CD4-positive, CD25-positive, alpha-beta regulatory T cell (primary cell): ENCODE measurements at places on chromosomes 16 and 17. TPM values are rescaled to one million over a fixed set of nuclear protein-coding genes. Genes with fewer than 3 reads are reported as not detected.
A peak's percentile ranks its signal among the peaks of the same experiment; 100 is the strongest.

The DNASE1L2 gene
- polyA plus RNA-seq, result not detected

The UNC45B gene
- 0.29 TPM for polyA plus RNA-seq

DNA sequence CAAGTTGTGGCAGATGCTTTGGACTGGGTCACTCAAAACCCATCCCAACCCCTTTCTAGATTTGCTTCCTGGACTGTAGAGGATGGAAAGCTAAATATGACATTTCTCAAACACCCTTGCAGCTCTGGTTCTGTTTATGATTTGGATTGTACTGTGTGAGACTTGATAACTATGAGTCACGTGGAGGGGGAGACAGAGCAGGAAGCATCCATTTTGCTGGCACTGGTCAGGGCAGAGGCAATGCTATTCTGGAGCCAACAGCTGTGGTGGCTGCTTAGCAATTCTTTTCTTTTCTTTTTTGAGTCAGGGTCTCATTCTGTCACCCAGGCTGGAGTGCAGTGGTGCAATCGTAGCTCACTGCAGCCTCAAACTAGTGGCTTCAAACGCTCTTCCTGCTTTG, 13.6 kb upstream of the TERF2 start:
- no peaks in the 10 kb centered on the region for H3K36me3 ChIP-seq
- H3K27ac ChIP-seq, result no peak overlapping the region
- peaks cover 7% of the 10 kb centered on the region for H3K4me1 ChIP-seq

DNA sequence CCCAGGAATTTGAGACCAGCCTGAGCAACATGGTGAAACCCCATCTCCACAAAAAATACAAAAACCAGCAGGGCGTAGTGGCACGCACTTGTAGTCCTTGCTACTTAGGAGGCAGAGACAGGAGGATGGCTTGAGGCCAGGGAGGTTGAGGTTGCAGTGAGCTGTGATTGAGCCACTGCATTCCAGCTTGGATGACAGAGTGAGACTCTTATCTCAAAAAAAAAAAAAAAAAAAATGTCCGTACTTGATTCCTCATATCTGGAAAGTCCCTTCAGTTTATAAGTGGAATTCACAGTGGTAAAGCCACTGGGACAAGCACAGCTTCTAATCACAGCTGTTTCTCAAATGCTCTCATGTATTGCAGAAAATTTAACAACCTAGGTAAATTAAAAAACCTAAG, 78.6 kb upstream of the CREBBP start:
- no peak overlapping the region for H3K27ac ChIP-seq
- no peaks in the 10 kb centered on the region for H3K27me3 ChIP-seq
- DNase-seq, result no peak
- peaks cover 13% of the 10 kb centered on the region for H3K4me1 ChIP-seq

DNA sequence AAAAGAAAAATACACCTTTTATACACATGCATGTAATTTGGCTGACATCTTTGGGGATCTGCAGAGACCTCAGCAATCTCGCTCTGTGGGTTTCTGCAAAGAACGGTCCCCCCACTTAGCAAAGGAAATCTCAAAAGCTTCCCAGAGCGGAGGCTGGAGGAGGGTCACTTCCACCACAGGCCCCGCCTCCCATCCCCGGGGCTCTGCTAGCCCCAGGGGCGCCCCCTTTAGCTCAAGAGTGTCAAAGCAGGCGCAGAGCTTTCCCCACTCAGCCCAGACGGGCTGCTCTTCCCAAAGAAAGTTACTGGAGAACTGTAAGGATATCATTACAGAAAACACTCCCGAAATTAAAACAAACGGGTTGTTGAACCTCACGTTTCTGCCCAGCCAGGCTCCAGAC, 11.4 kb downstream of the SLC13A5 start:
- no peak overlapping the region for H3K4me3 ChIP-seq
- DNase-seq, result no peak
- no peaks in the 10 kb centered on the region for H3K4me1 ChIP-seq
- H3K27ac ChIP-seq, result no peak overlapping the region
- no peaks in the 10 kb centered on the region for H3K36me3 ChIP-seq

DNA sequence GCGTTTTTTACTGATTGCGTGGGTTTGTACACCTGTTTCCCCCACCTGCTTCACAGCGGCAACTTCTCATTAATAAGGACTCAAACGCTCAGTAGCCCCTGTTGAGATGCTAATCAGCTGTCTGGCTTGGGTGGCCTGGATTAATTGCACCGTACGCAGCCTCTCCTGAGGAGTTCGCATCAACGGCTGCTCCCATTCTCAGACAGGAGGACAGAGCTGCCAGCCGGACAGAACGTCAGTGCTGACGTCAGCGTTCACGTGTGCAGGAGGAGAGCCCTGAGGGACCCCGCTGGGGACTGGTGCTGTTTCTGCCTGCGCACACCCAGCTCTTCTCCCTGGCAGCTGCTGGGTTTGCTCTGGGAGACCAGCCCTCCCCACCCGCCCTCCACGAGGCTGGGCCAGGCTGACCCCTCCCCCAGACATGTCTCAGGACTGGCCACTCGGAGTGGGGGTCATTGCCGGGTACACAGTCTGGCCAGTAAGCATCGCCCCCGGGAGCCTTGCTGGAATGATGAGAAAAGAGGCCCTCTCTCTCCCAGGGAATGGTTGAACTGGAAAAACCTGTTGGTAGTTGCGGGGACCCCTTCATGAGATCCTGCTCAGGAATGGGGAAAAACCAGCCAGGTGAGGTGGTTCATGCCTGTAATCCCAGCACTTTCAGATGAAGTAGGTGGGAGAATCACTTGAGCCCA, 5.7 kb upstream of the BANP start:
- peaks cover under 1% of the 10 kb centered on the region for H3K4me1 ChIP-seq
- DNase-seq, result no peak
- peak overlapping the region; percentile 13 for H3K4me3 ChIP-seq
- no peak overlapping the region for H3K27ac ChIP-seq

- H3K27me3 ChIP-seq, result no peaks in the 10 kb centered on the region
- peak; percentile 73 for DNase-seq
- H3K4me1 ChIP-seq, result no peaks in the 10 kb centered on the region
- peaks cover 45% of the 10 kb centered on the region for H3K36me3 ChIP-seq
- no peak overlapping the region for H3K27ac ChIP-seq
Measured at GRCh38 chr17:17890773-17891759, 54.3 kb upstream of the SREBF1 start.

- H3K27ac ChIP-seq, result no peak overlapping the region
- H3K4me3 ChIP-seq, result no peak overlapping the region
- H3K27me3 ChIP-seq, result no peaks in the 10 kb centered on the region
- peaks cover 22% of the 10 kb centered on the region for H3K36me3 ChIP-seq
Measured at GRCh38 chr17:4877089-4877488, 22.2 kb upstream of the C17orf107 start.

DNA sequence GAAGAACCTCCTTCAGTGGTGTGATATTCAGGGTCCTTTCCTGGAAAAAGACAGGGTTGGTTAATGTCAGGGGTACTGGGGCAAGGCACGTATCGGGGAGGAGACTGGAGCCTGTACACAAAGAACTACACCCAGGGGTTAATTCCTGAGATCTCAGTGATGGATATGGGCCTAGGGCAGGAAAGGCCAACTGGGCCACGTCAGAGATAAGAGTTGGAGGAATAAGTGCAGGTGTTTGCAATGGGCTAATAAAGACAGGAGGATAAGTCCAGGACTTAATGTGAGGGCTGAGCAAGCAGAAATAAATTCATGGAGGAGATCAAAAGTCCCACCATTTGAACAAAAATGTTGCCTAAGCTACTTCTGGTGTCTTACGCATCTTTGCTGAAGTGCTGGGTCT, 10.4 kb upstream of the HERPUD1 start:
- no peak for DNase-seq
- H3K36me3 ChIP-seq, result no peaks in the 10 kb centered on the region
- H3K4me1 ChIP-seq, result peaks cover 11% of the 10 kb centered on the region
- no peaks in the 10 kb centered on the region for H3K27me3 ChIP-seq

DNA sequence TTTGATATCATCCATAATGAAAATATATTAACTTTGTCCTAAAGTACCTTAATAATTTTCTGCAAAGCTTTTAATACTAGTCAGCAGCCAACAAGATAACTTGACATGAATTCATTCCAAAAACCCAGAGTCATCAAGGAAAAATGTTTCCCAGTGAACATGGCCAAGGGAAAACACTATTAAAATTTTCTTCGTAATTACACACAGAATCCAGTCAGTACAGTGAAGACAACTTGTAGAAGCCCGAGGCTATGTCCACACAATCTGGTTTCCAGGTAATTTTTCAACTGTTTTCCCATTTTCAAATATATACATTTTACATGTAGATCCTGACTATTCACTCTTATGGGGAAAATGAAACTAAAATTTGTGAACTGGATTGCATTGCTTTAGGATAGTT, 600.9 kb downstream of the CDH8 start:
- H3K4me3 ChIP-seq, result no peak overlapping the region
- H3K27me3 ChIP-seq, result no peaks in the 10 kb centered on the region
- H3K4me1 ChIP-seq, result no peaks in the 10 kb centered on the region
- no peak overlapping the region for H3K27ac ChIP-seq
- no peak for DNase-seq
- H3K36me3 ChIP-seq, result no peaks in the 10 kb centered on the region

GRCh38 chr17:2176499-2177169, 121.7 kb downstream of the HIC1 start:
- H3K36me3 ChIP-seq, result peaks cover 59% of the 10 kb centered on the region
- DNase-seq, result no peak
- H3K27me3 ChIP-seq, result no peaks in the 10 kb centered on the region
- no peaks in the 10 kb centered on the region for H3K4me1 ChIP-seq
